BE2C (cell line): ENCODE measurements at places on chromosomes 5 and 9.

- DNase-seq: no peak
These were observed 1294.8 kb upstream of the ACO1 start for GRCh38 chr9:31089549-31090221.

DNA sequence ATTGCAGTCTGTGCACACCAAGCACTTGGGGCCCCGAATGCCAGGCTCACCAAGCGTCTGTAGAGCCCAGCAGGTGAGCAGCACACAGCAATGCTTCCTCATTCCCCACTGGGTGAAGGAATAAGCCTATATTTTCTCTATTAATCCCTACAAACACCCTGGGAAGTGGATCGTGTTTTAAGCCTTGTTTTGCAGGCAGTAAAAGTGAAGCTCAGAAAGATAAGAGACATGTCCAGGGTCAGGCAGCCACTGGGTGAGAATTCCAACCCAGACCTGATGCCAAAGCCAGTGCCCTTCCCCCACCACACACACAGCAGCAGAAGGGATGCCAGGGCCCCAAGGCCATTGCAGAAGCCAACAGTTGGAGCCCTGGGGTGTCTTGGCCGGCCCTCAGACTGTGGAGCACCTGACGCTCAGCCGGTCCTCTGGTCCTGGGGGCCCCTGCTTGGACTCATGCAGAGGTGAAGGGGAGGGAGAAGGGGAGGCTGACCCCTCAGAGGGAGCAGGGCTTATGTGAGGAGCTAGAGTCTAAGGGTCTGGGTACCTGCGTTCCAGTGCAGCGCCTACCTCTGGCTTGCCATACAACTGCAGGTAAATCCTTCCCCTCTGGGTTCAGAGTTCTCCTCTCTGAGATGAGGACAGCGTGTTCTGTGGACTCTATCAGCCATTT lies 26.3 kb upstream of the SYNPO start:
- DNase-seq: no peak

GRCh38 chr9:79572032-79572607 lies 355 bp downstream of the TLE4 start:
- DNase-seq: peak; percentile 63

DNA sequence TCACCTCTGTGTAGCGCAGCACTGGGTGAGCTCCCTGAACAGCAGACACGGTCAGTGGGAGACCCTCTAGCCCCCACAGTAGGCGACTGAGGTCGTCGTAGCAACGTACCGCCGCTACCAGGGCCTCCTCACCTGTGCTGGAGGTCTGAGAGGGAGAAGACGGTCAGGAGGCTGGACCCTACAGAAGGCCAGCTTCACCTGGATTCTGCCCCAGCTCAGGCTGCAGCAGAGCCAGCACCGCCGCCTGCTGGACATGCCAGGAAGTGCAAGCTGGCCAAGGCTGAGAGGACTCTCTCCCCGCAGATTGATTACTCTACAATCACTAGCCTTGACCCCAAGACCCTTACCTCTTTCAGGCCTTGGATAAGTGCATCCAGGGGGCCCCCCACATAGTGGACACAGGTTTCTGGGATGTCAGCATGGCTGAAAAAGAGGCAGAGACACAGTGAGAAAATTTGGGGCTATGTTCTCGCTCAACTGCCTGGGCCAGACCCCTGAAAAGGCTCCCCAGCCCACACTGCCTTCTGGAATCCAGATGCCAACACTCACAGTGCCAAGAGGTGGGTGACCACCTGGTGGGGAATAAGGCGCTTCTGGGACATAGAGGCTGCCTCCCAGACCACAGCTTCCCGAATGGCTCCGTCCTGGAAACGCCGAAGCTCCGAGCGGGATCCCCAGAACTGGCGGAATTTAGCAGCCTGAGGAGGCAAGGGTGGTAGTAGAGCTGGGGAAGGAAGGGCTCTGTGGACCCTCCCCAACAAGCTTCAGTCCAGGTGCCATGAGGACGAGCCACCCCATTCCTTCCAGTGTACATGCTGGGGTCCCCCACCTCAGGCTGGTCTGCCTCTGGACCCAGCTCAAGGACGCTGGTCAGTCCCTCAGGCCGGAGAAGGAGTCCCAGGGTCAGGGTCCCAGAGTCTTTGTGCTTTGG lies 6.9 kb downstream of the NOL6 start:
- peak; percentile 77 for DNase-seq

DNA sequence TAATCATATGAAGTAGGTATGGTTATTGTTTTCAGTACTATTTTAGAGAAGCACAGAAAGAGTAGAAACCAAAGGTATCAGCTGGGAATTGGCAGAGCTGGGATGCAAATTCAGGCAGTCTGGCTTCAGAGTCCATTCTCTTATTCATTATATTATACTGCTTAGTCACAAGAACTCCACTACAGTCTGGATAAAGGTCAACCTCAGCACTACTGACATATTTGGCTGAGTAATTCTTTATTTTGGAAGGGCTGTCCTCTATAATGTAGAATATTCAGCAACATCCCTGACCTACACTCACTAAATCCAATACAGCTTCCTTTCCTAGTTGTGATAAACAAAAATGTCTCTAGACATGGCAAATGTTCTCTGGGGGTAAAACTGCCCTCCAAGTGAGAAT lies 37.6 kb downstream of the PTGER4 start:
- no peak for DNase-seq

DNA sequence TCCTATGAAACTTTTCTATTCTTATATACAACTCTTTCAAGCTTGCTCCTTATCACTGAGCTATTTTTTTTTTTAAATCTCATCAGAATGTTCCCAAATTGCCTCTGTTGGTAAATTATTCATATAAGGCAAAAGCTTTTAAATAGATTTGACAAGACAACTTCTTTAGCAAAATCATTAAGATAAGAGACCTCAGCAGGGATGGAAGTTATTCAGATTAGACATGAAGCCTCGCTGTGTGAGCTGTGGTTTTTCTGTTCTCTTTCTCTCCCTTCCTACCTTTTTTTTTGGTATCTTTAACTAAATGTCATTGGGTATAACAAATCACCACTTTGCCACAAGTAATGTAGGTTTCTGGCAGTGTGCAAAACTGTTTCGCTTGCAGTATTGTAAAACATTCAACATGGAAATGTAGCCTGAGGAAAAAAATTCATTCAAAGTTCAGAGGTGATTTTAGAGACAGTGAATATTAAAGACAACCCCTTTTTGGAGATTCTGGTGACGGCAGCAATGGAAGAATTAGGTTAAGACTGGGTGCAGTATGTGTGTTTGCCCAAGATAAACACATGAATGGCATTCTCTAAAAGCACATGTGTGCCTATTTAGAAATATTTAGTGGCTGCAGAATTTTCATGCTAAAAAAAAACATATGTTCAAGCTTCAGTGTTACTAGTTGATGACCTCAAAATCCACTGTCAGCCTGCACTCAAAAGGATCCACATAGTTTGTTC lies 467.1 kb downstream of the ZNF608 start:
- DNase-seq: no peak

- no peak for DNase-seq
These were observed 3.2 kb downstream of the ATOSB start for GRCh38 chr9:35112257-35113020.

- DNase-seq: no peak
These were observed 4.3 kb downstream of the TMEFF1 start for GRCh38 chr9:100477241-100477640.

GRCh38 chr9:137731216-137731946 lies 112.6 kb downstream of the EHMT1 start:
- DNase-seq: no peak

DNA sequence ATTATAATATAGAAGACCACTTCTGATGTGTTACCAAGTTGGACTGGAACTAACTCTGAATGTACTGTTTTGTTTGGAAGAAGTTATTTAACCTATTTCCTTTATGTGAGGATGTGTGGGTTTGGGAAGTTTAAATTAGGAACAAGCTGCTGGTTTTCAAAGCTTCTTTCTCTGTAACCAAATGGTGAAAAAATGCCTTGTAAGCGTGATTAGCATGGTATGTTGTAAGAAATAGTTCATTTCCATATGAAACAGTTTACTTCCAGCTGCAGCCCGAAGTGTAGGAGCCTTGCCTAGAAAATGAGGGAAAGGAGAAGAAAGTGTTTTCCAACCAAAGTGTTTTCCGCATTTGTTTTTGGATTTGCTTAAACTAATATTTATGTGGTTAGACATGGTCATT lies 36.0 kb downstream of the TTC1 start:
- DNase-seq: no peak

DNA sequence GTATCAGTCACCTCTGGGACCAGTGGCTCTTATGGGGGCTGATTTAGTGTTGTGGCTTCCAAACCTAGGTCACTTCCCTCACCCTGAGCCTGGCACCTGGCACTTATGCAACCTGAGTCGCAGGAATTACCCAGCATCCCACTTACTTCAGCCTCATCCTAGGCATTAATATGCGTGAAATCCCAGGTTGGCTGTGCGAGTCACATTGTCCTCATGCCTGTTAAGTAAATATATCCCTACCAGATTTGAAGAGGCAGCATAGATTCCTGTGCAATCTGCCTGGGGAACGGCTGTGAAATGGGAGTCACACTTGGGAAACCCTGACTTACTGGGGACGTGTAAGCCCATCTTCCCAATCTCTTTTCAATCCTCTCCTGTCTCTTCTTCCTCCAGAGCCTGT lies 42.7 kb upstream of the AKNA start:
- no peak for DNase-seq

- DNase-seq: no peak
These were observed 595 bp upstream of the GRHPR start for GRCh38 chr9:37421914-37422288.
